ENCODE measurements at places on chromosomes 6 and 20.

- no peaks in the 10 kb centered on the region for H3K27me3 ChIP-seq
- H3K27ac ChIP-seq: no peak overlapping the region
- H3K36me3 ChIP-seq: no peaks in the 10 kb centered on the region
- no peak for DNase-seq
- H3K4me1 ChIP-seq: peaks cover 14% of the 10 kb centered on the region
Observed at GRCh38 chr6:161003336-161003735, 11.8 kb downstream of the MAP3K4 start.

GRCh38 chr6:130115036-130115435 is 96.7 kb downstream of the L3MBTL3 start:
- H3K27ac ChIP-seq: no peak overlapping the region
- H3K4me3 ChIP-seq: no peak overlapping the region
- H3K27me3 ChIP-seq: no peaks in the 10 kb centered on the region
- H3K4me1 ChIP-seq: peaks cover 10% of the 10 kb centered on the region
- DNase-seq: no peak

DNA sequence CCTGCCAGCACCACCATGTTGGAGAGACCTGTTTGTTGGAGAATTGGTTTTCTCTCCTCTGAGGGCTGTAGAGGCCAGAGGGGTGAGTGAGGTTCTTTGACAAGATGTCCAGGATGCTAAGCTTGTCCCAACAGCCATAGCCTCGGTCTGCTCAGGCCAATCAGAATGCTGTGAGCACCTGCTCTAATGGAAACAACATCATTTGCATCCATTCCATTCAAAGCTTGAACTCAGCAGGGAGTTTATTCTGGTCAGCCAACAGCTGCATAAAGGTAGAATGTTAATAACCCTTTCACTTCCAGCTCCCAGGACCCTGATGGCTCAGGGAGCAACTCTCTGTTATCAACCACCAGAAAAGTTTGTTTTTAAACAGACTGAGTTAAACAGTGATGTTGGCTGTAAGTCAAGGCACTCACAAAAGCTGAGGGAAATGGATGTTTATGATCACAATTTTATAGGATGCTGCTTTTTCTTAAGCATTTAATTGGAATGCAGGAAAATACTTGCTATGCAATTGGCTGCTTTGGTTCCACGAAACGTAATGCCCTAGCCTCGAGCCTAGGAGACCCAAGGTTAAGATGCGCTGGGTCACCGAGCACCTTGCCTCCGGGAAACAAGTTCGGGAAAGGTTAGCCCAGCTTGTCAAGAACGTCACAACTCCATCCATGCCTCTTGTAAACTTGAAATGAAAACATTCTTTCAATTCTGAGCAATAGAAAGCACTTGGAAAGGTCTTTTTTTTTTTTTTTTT is 155.2 kb downstream of the NFATC2 start:
- peaks cover 5% of the 10 kb centered on the region for H3K27me3 ChIP-seq
- no peaks in the 10 kb centered on the region for H3K4me1 ChIP-seq
- DNase-seq: no peak
- H3K4me3 ChIP-seq: no peak overlapping the region
- H3K36me3 ChIP-seq: no peaks in the 10 kb centered on the region

- no peak overlapping the region for H3K4me3 ChIP-seq
- peaks cover 3% of the 10 kb centered on the region for H3K36me3 ChIP-seq
- no peak overlapping the region for H3K27ac ChIP-seq
- H3K4me1 ChIP-seq: peaks cover 23% of the 10 kb centered on the region
- no peaks in the 10 kb centered on the region for H3K27me3 ChIP-seq
- no peak for DNase-seq
Observed at GRCh38 chr6:144336900-144337299, 51.8 kb downstream of the UTRN start.

- H3K27me3 ChIP-seq: peaks cover 8% of the 10 kb centered on the region
- no peak overlapping the region for H3K27ac ChIP-seq
- no peak for DNase-seq
Observed at GRCh38 chr20:23002276-23002675, 32.8 kb upstream of the SSTR4 start.

DNA sequence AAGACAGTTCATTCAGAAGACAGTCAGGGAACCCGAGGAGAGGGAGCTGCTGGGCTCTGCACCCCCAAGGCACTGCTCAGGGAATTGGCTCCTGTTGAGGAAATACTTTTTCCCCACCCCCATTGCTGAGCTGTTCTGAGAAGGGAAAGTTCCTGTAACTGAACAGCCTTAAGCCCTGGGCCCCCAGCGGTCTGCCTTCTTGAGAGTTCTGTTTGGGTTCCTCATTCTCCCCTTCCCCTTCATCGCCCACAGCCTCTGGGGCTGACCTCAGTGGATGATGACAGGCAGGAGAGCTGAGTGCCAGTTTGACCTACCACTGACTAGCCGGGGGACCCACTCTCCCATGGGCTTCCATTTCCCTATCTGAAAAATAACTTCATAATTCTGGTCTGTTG is 10.7 kb downstream of the HCK start:
- no peaks in the 10 kb centered on the region for H3K4me1 ChIP-seq
- peaks cover 73% of the 10 kb centered on the region for H3K27me3 ChIP-seq
- H3K36me3 ChIP-seq: no peaks in the 10 kb centered on the region
- H3K27ac ChIP-seq: no peak overlapping the region

DNA sequence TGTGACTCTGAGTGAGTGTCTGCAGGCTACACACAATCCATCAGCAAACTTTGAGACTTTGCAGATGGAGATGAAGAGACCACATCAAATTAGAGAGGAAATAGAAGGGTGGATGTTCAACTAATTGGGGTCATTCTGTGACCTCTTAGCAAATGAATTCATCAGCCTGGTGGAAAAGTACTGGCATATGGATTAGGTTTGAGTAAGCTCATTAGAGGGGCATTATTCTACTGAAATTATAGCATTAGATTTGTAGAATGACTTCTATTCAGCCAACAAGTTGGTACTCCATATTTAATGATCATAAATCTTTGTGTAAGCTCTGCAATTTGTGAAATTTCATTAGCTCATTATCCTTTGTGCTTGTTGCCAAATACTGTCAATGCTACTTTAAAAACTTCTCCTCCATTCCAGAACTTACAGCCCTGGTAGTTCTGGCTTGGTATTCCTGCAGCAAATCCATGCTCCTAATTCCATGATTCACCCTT is 63.8 kb downstream of the ADTRP start:
- H3K4me1 ChIP-seq: no peaks in the 10 kb centered on the region
- no peaks in the 10 kb centered on the region for H3K27me3 ChIP-seq
- no peaks in the 10 kb centered on the region for H3K36me3 ChIP-seq
- DNase-seq: no peak
- no peak overlapping the region for H3K27ac ChIP-seq
- no peak overlapping the region for H3K4me3 ChIP-seq

DNA sequence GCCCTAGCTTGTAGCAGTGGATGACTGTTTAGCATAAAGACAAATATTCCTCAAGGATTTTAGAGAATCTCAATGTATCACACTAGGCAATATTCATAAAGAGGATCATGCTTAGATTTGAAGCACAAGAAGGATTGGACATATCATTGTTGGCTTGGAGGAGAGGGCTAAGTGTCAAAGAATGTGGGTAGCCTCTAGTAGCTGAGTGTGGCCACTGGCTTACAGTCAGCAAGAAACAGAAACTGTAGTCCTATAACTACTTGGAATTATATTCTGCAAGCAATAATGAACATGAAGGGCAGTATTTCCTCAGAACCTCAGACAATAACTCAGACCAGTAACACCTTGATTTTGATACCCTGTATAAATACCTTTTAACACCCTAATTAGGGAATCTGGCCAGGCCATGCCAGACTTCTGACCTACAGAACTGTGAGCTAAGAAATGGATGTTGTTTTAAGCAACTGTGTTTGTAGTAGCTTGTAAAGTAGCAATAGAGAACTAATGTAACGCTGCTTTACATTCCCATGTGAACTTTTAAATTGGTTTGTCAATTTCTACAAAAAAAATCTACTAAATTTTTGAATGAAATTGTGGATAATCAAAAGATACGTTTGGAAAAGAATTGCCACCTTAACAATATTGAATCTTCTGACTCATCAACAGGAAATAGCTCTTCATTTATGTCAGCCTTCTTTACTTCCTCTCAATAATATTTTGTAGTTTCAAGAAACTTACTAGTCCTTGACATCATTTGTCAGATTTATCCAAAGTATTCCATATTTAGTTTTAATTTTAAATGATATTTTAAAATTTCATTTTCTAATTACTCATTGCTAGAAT is 65.2 kb upstream of the RSPO3 start:
- H3K4me3 ChIP-seq: no peak overlapping the region
- no peaks in the 10 kb centered on the region for H3K27me3 ChIP-seq
- no peak overlapping the region for H3K27ac ChIP-seq

DNA sequence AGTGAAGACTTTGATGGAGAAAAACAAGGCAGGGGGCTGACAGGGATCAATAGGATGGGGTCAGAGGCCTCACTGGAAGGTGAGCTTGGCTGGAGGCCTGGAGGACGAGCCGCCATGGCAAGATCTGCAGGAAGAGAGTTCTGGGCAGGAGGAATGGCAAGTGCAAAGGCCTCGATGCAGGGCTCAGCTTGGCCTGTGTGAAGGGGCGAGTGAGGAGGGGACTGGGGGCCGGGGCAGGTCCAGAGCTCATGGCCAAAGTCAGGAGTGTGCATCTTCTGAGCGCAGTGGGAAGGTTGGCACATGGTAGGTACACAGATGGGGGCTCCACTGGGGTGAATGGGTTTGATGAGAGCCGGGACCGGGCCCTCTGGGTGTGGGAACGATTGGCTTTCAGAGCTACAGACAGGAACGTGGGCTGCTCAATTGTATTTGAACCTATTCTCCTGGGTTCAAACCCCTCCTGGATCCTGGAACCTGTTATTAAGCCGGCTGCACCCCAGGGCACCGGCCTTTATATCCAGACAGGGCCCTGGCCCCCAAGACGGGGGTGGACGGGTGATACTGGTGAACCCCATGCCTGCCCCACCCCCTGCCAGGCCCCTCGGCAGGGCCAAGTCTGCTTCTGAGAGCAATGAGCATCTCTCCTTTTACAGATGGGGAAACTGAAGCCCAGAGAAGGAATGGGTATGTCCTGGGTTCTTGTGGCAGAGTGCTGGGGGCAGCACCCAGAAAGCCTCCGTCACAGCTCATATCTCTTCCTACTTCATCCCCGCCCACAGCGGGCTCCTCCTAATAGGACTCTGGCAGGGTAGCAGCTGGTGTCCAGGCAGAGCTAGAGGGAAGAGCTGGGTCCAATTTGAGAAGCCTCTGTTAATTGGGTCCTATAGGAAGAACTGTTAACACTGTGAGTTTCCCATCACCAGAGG is 106.1 kb downstream of the CEBPB start:
- DNase-seq: no peak
- H3K36me3 ChIP-seq: no peaks in the 10 kb centered on the region
- H3K27me3 ChIP-seq: peaks cover 9% of the 10 kb centered on the region
- H3K4me3 ChIP-seq: no peak overlapping the region
- H3K4me1 ChIP-seq: no peaks in the 10 kb centered on the region

DNA sequence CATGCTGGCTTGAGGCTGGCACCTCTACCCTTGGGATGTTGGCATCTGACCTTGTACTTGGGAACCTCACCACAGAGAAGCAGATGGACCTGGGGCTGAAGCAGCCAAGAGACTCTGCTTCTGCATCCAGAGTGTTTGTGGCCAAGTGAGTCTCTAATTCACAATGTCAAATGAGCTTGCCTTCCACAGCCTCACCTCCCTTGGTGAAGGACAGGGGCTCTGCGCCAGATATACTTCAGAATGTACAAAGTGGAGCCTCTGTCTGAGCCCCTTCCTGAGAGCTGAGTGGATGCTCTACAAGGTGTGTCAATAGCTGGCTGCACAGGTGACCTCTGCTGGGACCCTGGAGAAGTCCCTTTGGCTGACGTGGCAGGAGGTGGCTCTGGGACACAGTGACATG is 508.9 kb downstream of the CDH26 start:
- DNase-seq: no peak
- H3K36me3 ChIP-seq: no peaks in the 10 kb centered on the region
- H3K4me1 ChIP-seq: peaks cover 11% of the 10 kb centered on the region

GRCh38 chr6:20539387-20539786 is 5.1 kb downstream of the CDKAL1 start:
- no peak overlapping the region for H3K27ac ChIP-seq
- H3K4me1 ChIP-seq: peaks cover 20% of the 10 kb centered on the region
- DNase-seq: no peak
- peaks cover 17% of the 10 kb centered on the region for H3K36me3 ChIP-seq
- no peak overlapping the region for H3K4me3 ChIP-seq

DNA sequence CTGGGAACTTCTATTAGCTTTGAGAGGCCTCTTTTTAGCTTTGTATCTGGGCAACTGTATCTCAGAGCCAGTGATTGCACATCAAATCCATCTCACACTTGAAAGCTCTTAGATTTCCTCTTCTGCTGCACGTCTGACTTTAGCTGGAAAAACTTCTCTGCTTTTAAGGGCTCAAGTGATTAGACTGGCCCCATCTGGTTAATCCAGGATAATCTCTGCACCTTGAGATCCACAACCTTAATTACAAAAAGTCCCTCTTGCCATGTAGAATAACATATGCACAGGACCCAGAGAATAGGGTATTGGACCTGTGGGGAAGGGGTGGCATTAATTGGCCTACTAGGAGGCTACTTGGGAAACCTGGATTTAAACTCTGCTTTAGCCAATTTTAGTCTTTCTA is 24.2 kb downstream of the KLHL31 start:
- DNase-seq: no peak
- no peak overlapping the region for H3K4me3 ChIP-seq
- H3K4me1 ChIP-seq: no peaks in the 10 kb centered on the region

DNA sequence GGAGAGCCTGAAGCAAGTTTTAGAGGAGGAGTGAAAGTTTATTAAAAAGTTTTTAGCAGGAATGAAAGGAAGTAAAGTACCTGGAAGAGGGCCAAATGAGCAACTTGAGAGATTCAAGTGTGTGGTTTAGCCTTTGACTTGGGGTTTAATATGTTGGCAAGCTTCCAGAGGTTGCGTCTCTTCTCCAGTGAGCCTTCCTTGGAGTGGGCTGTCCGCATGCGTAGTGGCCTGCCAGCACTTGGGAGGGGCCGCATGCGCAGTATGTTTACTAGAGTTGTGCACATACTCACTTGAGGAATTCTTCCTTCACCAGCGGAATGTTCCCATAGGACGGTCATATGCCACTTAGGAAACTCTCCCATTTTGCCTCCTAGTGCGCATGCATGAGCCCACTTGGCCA is 235.2 kb downstream of the ALDH8A1 start:
- no peak overlapping the region for H3K27ac ChIP-seq
- peaks cover 4% of the 10 kb centered on the region for H3K4me1 ChIP-seq
- no peaks in the 10 kb centered on the region for H3K27me3 ChIP-seq
- no peak overlapping the region for H3K4me3 ChIP-seq
- no peaks in the 10 kb centered on the region for H3K36me3 ChIP-seq

DNA sequence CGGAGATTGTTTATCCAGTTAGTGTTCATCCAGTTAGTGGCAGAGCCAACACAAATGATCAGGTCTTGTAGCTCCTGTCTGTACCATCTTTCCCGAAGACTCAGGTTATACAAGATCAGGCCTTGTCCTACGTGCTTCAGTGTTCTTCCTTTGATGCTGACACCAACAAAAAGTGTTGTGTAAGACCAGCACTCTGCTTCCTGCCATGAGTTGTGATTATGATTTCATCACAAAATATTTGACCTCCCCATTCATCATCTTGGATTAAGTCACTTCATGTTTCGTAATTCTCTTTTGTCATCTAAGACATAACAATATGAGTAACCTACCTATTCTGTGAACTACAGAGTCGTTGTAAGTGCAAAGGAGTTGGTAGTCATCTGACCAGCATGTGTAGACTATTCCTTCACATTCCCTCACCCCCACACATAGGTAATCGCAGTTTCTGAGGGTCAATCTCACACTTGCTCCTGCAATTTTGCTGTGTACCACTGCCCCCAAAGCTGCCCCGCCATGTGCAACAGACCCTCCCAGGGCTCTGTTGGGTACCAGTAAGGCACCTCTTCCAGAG is 135.6 kb upstream of the SLC22A23 start:
- no peak for DNase-seq
- no peaks in the 10 kb centered on the region for H3K27me3 ChIP-seq
- H3K27ac ChIP-seq: no peak overlapping the region

Data from neural crest cell (in vitro differentiated cells).